Stimulated activated CD4-positive, alpha-beta T cell treated with anti-CD3 and anti-CD28 coated beads, Interleukin-1b, Interleukin-23, amount 100 ng/mL, for 1 hour (primary cell): ENCODE measurements at places on chromosomes 3 and 15.

DNA sequence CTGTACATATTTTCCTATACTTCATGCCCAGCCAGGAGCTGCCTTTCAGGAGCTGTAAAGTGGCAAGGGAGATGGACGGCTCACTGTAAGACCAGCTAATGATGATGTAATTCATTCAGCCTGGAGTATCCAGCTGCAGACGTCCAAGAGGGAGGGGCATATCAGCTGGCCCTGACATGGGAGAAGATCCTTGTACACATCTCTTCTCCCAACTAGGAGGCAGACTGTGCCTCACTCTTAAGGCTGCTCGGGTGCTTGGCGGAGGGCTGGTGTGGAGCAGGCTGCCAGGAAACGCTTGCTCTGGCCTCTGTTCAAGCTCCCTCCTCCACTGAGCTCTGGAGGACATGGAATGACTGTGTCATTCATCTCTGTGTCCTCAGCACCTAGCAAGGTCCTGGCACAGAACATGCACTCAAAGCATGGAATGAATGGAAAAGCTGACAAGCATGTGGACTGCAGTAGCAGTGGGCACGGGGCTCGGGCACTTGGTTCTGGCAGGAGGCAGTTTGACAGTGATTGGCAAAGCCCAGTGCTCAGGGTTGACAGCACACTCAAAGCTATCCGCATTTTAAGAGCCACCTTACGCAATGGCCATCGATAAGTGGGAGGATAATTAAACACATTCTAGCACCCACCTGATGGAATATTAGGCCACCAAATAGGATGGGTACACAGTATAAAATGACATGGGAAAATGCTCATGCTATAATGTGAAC, 72.4 kb downstream of the TBC1D2B start:
- DNase-seq: no peak

GRCh38 chr3:171225708-171226107, 199.2 kb upstream of the SLC2A2 start:
- DNase-seq: no peak

DNA sequence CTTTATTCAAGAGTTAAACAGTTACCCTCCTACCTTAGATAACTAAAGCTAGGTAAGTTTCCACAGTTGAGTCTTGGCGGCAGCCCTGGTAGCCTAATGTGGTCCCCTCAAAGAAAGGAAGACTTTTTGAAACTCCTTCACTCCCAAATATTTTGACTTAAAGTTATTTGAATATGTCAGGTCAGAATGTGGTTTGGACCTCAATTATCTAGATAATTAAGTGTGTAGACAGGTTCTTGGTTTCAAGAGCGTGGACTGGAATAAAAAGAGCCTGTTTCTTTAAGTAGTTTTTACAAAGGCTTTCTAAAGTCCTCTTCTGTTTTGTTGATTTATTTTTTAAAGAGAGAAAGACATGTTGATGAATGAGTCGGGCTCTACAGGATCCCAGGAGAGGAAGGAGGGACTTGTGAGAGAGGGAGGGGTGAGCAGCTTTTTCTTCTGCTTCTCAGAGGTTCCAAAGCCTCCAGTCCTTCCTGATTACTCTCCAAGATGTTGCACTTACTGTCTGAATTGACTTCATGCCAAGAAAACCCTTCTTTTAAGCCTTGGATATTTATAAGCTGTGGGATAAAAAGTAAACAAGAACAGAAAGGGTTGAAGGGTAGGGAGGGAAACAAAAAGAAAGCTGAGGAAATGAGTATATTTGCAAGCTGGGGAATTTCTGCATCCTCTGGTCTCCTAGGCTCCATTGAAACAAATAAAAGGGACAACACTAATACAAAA, 457.4 kb downstream of the IGSF11 start:
- no peak for DNase-seq

GRCh38 chr3:77718311-77718710, 678.4 kb downstream of the ROBO2 start:
- DNase-seq: no peak

GRCh38 chr15:94348084-94348483, 116.7 kb downstream of the MCTP2 start:
- DNase-seq: no peak

DNA sequence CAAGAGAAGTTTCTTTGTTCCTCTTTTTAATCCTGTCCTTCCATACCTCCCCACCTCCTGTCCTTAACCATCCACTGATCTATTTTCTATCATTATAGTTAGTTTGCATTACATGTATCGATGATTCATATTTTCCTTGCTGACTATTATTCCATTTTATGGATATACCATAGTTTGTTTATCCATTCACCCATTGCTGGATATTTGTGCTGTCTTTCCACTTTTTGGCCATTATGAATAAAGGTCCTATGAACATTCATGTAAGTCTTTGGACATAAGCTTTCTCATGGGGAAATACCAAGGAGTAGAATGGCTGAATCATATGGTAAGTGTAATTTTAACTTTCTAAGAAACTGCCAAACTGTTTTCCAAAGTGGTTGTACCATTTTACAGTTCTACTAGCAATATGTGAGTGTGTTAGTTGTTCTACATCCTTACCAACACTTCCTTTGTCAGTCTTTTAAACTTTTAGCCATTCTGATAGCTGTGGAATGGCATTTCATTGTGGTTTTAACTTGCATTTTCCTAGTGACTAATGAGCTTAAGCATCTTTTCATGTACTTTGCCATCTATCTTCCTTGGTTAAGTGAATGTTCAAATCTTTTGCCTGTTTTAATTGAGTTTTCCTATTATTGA, 11.7 kb downstream of the ATP6V1A start:
- DNase-seq: no peak

GRCh38 chr3:56989169-56989976, 71.1 kb upstream of the SPATA12 start:
- DNase-seq: no peak

GRCh38 chr3:46888705-46889104, 11.2 kb downstream of the PTH1R start:
- no peak for DNase-seq

- DNase-seq: no peak
Measured at GRCh38 chr3:175386630-175387029, 527.5 kb downstream of the NAALADL2 start.

DNA sequence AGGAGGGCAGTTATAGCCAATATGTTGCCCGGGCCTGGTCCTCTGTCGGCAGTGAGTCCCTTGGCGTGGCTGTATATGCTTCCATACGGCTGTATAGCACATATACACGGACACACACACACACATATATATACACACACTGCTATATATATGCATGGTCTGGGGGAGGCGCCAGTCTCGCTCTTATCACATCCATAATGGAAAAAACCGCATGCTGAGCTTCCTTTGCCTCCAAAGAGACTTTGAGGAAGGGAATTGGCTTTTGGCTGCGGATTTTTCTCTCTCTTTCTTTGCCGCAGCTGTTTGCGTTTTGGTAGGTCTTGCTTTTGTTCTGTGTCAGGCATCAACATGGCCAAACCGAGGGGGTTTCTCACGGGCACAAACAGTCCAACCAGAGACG, 11.3 kb upstream of the TMEM115 start:
- no peak for DNase-seq

GRCh38 chr3:43742920-43743319, 52.2 kb downstream of the ABHD5 start:
- no peak for DNase-seq

DNA sequence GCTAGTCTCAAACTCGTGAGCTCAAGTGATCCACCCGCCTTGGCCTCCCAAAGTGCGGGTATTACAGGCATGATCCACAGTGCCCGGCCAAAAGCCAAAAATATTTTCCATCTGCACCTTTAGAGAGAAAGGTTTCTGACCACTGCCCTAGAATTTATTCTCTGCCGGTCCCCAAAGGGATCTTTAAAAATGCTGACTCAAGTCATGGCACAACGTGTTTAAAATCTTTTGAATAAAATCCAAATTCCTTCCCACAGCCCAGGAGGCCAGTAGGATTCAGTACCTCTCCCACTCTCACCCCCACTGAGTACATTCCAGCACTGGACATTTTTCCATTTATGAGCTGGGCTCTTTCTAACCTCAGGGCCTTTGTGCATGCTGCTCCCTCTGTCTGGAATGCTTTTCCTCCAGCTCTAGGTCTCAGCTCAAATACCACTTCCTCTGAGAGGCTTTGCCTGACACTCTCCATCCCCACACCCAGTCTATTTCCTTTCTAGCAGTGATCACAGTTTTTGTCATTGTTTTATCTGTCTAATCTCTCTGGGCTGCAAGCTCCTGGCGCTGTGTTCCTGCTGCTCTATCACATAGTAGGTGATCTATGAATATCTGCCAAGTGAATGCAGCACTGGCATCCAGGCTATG, 502.9 kb downstream of the SHQ1 start:
- no peak for DNase-seq

DNA sequence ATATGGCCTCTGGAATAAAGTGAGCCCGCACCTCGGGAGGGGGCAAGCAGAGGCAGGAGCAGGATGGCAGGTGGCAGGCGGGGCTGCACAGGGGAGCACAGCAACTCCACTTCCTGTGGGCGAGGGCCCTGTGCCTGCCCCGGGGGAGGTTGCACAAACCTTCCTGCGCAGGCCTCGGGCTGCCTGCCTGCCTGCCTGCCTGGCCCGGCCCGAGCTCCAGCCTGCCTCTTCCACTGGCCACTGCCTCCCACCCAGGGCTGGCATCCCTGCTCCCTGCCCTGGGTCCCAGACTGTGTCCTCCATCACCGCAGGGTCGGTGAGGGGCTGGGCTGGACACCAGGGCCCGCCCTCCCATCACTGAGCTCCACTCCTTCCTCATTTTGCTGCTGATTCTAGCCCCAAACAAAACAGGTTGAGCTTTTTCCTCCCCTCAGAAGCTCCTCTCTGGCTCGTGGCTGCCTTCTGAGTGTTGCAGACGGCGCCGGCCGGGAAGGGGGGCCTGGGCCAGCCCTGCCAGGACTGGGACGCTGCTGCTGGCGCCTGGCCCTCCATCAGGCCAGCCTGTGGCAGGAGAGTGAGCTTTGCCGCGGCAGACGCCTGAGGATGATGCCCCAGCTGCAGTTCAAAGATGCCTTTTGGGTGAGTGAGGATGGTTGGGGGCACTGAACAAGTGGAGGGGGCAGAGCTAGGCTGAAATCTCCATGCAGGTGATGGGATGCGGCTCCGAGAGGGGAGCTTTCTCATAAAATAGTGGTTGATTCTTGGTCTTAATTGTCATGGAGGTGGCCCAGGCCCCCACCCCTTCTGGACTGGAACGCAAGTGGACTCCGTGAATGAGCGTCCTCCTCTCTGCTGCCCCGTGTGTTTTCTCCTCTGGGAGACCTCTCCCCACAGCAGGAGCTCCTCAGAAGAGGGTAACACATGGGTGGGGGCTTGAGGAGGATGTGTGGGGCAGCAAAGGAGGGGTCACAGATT, at the start of gene PSTPIP1:
PSTPIP1 (plus strand) TSS at position 156 of the 975 bp plus-strand sequence; CDS start at position 604, 448 bp downstream.
- peak; percentile 22 for DNase-seq

GRCh38 chr3:15860014-15860934, 62.5 kb upstream of the ANKRD28 start:
- no peak for DNase-seq

- DNase-seq: no peak
Measured at GRCh38 chr3:112689989-112690388, 49.0 kb upstream of the CCDC80 start.

- DNase-seq: no peak
Measured at GRCh38 chr15:99895956-99896311, 162.7 kb upstream of the LYSMD4 start.

GRCh38 chr3:194399874-194400411, 877 bp upstream of the GP5 start:
- DNase-seq: no peak

- DNase-seq: no peak
Measured at GRCh38 chr3:72332689-72333088, 515.6 kb downstream of the SHQ1 start.

DNA sequence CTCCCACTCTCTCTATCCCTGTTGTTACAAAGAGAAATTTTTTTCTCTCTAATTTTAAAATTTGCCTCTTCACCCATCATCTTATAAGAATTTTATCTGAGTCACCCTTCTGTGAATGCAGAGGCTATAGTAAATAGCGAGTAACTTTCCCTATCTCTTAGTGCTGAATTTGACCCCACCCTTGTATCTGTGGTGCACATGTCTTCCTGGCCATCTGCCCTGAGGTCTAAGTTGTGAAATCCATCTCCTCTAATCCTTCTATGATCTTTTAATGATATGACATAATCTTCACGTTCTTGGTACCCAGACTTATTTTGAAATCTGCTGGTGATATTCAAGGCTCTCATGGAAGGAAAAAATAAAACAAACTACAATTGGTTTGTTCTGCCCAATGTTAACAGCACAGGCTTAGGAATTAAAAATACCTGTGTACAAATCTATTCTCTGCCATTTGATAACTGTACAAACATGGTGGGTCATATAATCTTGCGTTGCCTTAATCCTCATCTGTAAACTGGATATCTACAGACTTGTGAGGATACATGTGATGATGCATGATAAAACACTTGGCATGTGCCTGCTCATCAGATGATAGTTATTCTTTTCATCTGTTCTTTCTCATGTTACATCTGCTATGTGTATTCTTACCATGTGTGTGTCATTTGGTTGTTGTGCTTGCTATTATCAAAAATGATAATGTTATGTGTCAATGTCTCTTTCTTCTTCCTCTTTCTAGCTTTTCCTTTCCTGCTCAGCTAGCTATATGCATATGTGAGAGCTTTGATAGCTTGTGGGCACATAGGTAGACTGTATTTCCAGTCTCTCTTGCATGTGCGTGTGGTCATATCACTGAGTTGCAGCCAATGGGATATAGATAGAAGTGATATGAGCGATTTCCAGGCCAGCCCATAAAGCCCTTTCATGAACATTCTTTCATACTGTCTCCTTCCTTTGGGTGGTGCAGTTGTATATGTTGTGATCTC, 13.7 kb upstream of the CCR3 start:
- no peak for DNase-seq
